ENCODE measurements at places on chromosomes 7 and 10. TPM values are rescaled to one million over a fixed set of nuclear protein-coding genes. Genes with fewer than 3 reads are reported as not detected.

DNA sequence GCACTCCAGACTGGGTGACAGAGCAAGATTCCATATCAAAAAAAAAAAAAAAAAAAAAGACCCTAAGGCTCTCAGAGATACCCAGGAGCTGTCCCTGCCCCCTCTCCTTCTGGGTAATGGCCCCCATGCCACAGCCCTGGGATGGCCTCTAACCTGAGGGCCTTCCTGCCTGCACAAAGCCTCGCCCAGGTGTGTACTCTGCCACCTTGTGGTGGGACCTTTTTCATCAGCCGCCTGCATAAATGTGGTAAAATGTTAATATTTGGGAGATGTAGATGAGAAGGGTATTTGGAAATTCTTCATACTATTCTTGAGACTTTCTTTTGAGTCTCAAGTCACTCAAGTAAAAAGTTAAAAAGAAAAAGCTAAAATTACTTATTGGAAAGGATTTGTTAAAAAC lies 46.3 kb upstream of the RNF216 start:
- peak; percentile 43 for DNase-seq
- peak overlapping the region; percentile 37 for H3K4me3 ChIP-seq
- H3K27ac ChIP-seq = peak overlapping the region; percentile 48

DNA sequence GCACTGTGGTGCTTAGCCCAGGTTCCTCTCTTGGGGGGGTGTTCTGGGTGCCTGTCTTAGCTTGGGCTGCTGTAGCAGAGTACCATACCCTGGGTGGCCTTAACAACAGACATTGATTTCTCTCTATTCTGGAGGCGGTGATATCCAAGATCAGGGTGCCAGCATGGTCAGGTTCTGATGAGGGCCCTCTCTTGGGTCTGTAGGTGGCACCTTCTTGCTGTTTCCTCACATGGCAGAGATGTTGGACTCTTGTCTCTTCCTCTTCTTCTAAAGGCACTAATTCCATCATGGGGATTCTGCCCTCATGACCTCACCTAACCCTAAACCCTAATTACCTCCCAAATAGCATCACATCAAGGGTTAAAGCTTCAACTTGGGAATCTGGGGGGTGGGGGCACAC lies 19.9 kb upstream of the CRHR2 start:
- H3K36me3 ChIP-seq = no peaks in the 10 kb centered on the region
- peaks cover 8% of the 10 kb centered on the region for H3K27me3 ChIP-seq
- DNase-seq = no peak
- no peak overlapping the region for H3K4me3 ChIP-seq
- H3K4me1 ChIP-seq = peaks cover 6% of the 10 kb centered on the region
- no peak overlapping the region for H3K27ac ChIP-seq

DNA sequence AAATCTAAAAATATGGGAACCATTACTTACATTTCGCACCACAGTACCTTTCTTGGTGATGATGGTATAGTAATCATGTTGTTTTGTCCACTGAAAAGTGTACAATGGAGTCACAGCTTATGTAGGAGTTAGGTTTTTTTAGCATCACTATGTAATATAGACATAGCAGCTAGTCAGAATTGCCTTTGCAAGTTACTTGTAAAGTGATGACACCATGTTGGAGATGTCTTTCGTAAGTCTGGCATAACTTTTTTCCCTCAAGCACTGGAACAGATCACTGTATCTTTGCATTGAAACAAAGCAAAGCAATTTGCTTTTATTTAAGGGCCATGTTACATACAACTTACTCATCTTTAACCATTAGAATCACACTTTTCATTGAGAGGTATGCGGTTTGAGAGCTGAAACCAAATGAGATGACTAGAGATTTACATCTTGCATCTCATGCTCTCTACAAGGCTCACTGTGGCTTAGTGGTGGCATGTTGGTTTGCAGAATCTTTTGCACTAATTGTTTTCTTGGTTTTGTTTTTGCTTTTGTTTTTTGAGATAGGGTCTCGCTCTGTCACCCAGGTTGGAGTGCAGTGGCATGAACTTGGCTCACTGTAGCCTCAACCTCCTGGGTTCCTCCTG lies 18.3 kb downstream of the UBN2 start:
- no peak overlapping the region for H3K27ac ChIP-seq
- peaks cover 2% of the 10 kb centered on the region for H3K36me3 ChIP-seq
- H3K4me3 ChIP-seq = no peak overlapping the region
- H3K27me3 ChIP-seq = no peaks in the 10 kb centered on the region

The ATG9B gene
- 0.85 TPM for total RNA-seq

The INHBA gene
- 0.08 TPM for total RNA-seq

The SRGN gene
- total RNA-seq = 4.7 TPM

The LEP gene
- not detected for total RNA-seq
